ENCODE measurements at places on chromosomes 4 and X.

DNA sequence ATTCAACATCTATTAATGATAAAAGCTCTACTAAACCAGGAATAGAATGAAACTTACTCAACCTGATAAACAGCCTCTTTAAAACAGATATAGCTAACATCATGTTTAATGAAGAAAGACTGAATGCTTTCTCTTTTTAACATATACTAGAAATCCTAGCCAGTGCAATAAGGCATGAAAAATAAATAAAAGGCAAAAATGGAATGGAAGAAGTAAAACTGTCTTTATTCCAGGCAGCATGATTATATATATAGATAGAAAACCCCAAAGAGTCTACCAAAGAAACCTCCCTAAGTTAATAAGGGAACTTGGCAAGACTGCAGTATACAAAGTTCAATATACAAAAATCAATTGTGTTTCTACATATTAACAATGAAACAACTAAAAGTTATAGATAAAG lies 25.5 kb downstream of the WDFY3 start:
- no peak for DNase-seq

GRCh38 chr4:121676345-121677075 lies 20.3 kb downstream of the ANXA5 start:
- no peak for DNase-seq

GRCh38 chr4:110344165-110344564 lies 131.8 kb upstream of the ENPEP start:
- no peak for DNase-seq

GRCh38 chr4:185775792-185776555 lies 36.0 kb downstream of the SORBS2 start:
- DNase-seq = no peak

- DNase-seq = no peak
Measured at GRCh38 chr4:4270529-4270928, 19.4 kb downstream of the LYAR start.

DNA sequence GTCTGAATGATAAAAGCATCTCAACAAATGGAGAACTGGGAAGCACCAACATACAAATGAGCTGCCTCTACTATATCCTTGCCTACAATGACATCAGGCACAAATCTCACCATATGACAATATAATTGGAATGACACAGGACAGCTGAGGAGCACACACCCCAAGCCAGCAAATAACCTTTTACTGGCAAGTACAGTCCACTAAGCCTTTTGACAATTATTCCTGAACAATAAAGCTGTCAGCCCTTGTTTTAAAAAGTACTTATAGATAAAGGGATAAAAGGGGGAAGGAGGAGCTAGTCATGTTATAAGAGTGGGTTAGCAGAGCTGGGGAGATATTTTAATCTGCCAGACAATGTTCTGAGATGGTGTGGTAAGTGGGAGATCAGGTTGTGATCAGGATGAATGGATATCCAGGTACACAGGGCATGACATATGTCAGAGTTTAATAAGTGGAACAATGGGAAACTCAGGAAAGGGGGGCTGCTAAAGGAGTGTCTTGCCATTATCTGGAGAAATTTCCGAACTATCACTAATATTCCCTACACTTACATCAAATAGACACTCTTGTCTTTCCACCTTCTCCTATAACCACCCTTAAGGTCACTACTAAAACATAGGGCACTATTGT lies 127.6 kb downstream of the GPC3 start:
- no peak for DNase-seq

GRCh38 chr4:122679946-122680345 lies 52.6 kb upstream of the BBS12 start:
- DNase-seq = no peak

DNA sequence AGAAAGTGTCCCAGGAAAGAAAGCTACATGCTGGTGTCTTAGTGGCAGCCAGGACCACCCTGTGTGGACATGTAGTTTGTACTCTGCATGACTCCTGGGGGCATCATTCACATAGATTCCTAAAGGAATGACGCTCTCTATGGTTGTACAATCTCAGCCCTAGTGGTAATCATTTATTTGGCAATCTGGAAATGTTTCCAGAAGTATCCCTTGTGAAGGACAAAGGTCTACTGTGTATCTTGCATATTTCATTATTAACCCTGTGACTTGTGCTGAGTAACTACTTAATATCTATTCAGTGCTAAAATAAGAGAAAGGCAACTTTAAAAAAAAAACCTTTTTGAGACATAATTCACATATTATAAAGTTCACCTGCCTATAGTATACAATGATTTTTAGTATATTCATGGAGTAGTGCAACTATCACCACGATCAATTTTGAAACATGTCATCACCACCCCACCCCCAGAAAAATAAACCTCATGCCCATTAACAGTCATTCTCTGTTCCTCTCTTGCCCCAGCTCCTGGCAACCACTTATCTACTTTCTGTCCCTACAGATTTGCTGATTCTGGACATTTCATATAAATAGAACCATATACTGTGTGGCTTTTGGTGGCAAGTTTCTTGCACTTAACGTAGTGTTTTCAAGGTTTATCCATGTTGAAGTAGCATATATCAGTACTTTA lies 51.7 kb downstream of the SHROOM3 start:
- no peak for DNase-seq

DNA sequence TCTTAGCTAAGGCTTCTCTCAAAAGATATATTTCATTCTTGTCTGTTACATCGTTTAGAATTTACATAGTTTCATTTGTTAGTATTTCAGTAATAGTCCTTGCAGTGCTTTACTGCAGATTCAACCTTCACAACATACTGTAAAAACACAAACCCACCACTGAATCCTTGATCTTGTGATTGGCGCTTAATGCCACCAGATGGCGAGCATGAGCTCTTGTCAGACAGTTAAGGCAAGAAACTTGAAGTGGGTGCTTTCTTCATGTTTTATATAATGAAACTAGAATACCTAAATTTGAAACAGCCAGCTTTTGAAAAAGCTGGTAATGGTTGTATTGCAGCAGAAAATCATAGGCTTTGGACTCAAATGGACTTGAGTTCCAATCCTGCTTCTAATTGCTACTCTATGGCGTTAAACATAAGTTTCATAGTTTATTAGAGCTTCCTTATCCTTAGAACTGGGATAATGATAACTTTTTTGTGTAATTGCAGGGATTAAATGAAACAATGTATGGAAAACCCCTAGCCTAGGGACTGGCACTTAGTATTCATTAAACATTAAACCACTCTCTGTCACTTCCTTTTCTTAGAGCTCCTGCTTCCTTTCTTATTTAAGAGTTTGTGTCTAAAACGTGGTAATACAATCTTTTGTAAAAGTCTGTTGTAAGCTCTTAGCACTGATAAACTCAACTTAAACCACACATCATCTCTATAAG lies 95.1 kb downstream of the USP9X start:
- peak; percentile 51 for DNase-seq

DNA sequence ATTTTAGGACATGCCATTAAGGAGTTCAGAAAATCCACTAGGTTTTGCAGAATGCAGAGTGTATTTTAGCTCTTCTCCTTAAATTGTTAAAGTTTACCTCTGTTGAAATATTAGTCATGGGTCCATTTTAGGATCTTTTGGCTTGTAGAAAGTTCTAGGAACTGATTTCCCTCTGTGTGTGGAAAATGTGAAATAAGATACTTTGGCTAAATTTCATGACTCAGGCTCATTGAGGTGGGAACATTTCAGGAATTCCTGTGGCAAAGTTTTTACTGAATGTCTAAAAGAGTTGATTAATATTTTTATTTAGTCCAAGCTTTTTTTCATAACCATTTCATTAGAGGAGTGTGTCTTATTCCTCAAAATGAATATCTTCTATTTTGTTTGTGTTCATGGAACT lies 7.0 kb downstream of the FHIP1A start:
- no peak for DNase-seq

- DNase-seq = peak; percentile 80
Measured at GRCh38 chr4:113869743-113870375, 108.3 kb upstream of the CAMK2D start.

DNA sequence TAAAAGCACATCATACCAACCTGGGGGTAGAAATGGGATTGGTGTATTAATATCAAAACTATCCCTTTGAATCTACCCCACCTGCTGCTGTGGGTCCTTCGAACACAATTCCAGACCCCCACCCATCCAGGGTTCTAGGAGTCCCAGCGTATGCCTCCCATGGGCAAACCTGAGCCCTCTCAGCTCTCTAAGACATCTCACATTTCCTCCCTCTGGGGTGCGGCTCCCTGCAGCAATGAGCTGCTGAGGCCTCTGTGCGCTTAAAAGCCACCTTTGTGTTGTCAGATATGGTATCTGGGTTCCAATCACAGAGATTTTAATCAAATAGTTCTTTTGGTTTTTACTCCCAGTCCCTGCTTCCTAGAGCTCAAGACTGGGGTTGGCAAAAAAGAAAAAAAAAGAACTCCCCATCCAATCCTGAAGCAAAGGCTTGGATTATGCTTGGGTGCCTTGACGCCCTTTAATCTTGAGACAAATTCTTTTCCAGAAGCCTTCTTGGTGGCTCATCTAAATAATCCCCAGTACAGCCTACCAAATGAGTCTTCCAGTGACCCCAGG lies 37.5 kb upstream of the NOCT start:
- no peak for DNase-seq

GRCh38 chrX:70988425-70988824 lies 57.5 kb upstream of the SLC7A3 start:
- DNase-seq = no peak

DNA sequence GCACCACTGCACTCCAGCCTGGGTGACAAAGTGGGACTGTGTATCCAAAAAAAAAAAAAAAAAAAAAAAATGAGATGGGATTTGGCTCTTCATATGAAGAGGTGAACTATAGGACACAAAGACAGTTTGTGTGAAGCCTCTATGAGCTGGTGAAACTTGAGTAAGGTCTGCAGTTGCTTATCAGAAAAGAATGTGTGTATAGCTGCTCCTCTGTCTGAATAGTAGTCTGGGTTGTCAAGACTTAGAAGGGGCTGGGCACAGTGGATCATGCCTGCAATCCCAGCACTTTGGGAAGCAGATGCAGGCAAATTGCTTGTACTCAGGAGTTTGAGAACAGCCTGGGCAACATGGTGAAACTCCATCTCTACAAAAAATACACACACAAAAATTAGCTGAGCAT lies 82.8 kb downstream of the ARSF start:
- DNase-seq = no peak

DNA sequence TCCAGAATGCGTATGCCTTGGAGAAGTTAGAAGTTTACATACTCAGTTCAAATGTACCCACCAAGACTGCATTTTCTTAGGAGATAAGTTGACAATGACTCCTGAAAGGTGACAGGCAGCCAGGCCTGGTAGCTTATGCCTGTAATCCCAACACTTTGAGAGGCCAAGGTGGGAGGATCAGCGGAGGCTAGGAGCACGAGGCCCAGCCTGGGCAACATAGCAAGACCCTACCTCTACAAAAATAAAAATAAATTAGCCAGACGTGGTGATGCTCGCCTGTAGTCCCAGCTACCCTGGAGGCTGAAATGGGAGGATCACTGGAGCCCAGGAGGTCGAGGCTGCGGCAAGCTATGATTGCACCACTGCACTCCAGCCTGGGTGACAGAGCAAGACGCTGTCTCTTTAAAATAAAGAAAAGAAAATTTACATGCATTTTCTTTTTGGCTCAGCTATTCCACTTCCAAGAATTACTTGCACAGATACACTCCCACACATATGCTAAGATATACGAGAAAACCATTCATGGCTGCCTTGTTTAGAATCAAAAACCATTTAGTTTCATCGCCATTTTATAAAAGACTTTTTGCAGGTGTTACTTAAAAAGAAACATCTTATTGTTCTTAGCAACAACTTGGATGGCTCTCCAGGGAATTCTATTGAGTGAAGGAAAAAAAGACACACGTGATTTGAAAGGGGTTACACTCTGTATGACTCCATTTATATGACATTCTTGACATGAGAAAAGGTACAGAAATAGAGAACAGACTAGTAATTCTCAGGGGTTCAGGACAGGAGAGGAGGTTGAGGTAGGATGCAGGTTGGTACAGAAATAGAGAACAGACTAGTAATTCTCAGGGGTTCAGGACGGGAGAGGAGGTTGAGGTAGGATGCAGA lies 66.3 kb downstream of the DHRSX start:
- DNase-seq = no peak

GRCh38 chr4:70915036-70915815 lies 13.1 kb downstream of the MOB1B start:
- no peak for DNase-seq

GRCh38 chrX:133959972-133960371 lies 25.4 kb downstream of the GPC3 start:
- DNase-seq = no peak

GRCh38 chrX:150693725-150694574 lies 754 bp downstream of the MTMR1 start:
- peak; percentile 68 for DNase-seq

GRCh38 chrX:28920153-28920943 lies 333.1 kb downstream of the IL1RAPL1 start:
- DNase-seq = no peak

DNA sequence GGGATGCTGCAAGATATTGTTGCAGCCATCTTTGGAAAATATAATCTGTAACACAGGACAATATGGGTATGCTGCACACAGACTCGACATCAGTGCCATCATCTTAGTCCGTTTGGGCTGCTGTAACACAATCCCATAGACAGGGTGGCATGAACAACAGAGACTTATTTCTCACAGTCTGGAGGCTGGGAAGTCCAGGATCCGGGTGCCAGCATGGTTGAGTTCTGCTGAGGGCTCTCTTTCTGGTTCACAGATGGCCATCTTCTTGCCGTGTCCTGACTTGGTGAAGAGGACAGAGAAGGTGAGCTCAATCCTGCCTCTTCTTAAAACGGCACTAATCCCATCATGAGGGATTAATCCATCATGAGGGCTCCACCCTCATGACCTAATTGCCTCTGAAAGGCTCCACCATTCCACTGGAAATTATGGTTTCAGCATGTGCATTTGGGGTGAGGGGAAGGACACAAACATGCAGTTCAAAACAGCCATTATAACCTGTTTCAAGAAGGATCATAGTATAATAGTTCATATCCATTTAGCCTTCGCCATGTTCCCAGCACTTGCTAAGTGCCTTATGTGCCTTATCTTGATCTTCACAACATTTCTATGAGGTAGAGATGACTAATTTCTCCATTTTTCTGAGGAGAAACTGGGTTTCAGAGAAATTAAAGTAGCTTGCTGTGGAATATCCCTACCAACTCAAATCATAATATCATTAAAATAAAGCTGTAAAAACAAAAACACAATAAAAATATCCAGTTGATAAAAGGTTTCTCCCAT lies 27.9 kb upstream of the SPP1 start:
- no peak for DNase-seq

- DNase-seq = no peak
Measured at GRCh38 chr4:126328914-126329313, 1014.2 kb downstream of the FAT4 start.

- DNase-seq = no peak
Measured at GRCh38 chr4:98905839-98906238, 23.1 kb downstream of the EIF4E start.

GRCh38 chr4:184395971-184396391 lies 78.4 kb downstream of the IRF2 start:
- DNase-seq = no peak

All from stimulated activated naive B cell treated with anti-CD40 and anti-IgM and Interleukin-4, amounts not matched to agents 10 μg/mL and 1 μg/mL and 100 μg/mL, for 72 hours (primary cell).